Right renal cortex interstitium (tissue), 3 donors: ENCODE measurements at places on chromosomes 1 and 21.

DNA sequence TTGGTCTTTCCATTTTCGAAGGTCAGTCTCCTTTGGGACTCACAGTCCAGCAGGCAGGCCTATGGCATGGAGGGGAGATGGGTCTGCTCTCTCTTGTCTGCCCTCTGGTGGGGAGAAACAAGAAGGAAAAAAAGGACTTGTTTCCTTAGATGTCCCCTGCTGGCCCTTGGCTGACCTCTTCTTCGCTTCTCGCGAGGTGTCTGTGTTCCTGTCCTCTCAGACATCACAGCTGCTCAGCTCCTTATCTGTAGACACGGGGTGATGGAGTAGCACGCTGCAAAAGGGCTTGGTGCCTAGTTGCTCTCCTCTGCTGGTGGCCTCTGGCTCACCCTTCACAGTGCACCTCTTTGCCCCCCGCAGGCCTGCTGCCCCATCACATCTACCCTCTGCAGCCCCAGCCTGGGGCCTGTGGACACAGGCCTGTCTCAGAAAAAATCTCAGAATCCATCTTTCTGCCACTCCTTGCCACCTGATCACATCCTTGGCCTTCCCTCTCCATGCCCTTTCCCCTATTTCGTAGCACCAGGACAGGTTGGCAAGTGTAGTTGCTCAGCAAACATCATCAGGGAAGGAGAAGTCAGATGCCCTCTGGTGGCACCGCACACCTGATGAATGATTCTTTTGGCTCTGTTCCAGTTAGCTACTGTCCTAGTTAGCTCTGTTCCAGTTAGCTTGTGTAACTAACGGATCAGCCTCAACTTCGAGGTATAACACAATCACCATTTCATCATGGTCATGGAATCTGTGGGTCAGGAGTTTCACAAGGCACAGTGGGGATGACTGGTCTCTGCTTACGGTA, 18.7 kb upstream of the AK2 start:
- peak; percentile 61 for DNase-seq

DNA sequence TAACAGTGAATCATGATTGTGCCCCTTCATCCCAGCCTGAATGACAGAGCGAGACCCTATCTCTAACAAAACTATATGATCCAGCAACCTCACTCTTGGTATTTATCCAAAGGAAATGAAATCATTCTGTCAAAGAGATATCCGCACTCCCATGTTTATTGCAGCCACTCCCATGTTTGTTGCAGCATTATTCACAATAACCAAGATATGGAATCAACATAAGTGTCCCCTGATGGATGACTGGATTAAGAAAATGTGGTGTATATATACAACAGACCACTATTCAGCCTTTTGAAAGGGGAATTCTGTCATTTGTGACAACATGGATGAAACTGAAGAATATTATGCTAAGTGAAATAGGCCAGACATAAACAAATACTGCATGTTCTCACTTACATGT, 44.4 kb downstream of the TRMT1L start:
- no peak for DNase-seq

GRCh38 chr1:30823627-30823968, 66.0 kb upstream of the LAPTM5 start:
- DNase-seq: no peak

DNA sequence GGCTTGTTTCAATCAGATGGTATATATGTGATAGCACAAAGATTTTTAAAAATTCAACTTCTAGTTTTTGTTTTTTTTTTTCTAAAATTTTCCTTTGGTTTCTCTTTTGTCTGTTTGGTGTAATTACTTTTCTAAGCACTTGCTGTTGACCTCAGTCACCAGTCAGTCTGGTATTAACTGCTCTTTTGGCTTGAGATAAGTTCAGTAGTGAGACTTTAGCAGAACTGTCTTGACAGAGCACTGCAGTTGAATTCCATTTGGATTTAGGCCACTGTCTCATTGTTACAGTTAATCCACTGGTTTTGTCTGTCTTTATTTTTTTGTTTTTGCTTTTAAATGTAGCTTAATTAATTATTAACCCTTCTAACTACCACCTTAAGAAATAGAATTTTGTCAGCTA, 36.2 kb downstream of the OSBPL9 start:
- no peak for DNase-seq
